Right cardiac atrium (tissue), 5 donors: ENCODE measurements at places on chromosomes 12 and 14. TPM values are rescaled to one million over a fixed set of nuclear protein-coding genes. Genes with fewer than 3 reads are reported as not detected.

Gene PLBD1
- polyA plus RNA-seq = 12.7 TPM

DNA sequence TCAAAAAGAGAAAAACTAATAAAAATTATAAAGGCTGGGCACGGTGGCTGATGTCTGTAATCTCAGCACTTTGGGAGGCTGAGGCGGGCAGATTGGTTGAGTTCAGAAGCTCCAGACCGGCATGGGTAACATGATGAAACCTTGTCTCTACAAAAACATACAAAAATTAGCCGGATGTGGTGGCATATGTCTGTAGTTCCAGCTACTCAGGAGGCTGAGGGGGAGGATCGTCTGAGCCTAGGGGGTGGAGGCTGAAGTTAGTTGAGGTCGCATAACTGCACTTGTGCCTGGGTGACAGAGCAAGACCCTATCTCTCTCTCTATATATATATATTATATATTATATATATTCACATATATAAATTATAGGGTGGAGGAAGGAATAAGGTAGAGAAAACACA is 32.5 kb upstream of the ANO2 start:
- DNase-seq = no peak

- DNase-seq = no peak
Observed at GRCh38 chr12:92764831-92765230, 62.0 kb downstream of the PLEKHG7 start.

DNA sequence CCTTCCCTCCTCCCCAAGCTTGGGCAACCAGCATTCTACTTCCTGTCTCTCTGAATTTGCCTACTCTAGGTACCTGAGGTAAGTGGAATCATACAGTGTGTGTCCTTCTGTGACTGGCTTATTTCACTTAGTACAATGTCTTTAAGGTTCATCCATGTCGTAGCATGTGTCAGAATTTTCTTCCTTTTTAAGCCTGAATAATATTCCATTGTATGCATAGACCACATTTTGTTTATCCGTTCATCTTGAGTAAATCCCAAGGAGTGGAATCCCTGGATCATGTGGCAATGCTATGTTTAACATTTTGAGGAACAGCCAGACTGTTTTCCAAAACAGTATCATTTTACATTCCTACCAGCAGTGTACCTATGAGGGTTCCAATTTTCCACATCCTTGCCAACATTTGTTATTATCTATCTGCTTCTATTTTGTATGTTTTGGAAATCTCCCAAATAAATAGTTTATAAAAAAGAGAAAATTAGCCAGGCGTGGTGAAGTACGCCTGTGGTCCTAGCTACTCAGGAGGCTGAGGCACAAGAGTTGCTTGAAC is 12.4 kb downstream of the HSP90AA1 start:
- DNase-seq = no peak

Gene TMEM117
- polyA plus RNA-seq = 8.0 TPM

GRCh38 chr14:79040790-79041189 is 870.6 kb downstream of the NRXN3 start:
- no peak for DNase-seq

DNA sequence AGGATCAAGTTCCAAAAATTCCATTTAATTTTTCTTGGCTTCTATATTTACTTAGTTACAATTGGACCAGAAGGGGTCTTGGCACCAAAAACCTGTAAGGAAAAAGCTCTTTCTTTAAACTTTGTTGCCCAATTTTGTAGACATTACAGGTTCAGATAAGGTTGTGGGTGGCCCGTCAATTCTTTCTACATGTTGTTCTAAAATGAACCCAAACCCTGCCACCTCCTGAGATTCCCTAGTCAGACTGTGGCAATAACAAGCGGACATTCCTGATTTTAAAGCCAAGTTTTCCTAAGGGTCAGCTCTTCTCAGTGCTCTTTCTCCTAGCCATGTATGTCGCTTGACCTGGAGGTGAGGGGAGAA is 45.0 kb upstream of the GSG1 start:
- no peak for DNase-seq

DNA sequence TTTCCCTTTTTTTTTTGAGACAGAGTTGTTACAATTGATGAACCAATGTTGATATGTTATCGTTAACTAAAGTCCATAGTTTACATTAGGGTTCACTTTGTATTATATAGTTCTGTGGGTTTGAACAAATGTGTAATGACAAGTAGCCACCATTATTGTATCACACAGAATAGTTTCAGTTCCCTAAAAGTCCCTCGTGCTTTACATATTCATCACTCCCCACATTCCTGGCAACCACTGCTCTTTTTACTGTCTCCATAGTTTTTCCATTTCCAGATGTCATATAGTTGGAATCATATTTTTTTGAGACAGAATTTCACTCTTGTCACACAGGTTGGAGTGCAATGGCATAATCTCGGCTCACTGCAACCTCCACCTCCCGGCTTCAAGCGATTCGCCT is 12.5 kb downstream of the HSD17B6 start:
- no peak for DNase-seq

- DNase-seq = peak; percentile 31
Observed at GRCh38 chr14:69612014-69612782, 802 bp downstream of the SUSD6 start.

DNA sequence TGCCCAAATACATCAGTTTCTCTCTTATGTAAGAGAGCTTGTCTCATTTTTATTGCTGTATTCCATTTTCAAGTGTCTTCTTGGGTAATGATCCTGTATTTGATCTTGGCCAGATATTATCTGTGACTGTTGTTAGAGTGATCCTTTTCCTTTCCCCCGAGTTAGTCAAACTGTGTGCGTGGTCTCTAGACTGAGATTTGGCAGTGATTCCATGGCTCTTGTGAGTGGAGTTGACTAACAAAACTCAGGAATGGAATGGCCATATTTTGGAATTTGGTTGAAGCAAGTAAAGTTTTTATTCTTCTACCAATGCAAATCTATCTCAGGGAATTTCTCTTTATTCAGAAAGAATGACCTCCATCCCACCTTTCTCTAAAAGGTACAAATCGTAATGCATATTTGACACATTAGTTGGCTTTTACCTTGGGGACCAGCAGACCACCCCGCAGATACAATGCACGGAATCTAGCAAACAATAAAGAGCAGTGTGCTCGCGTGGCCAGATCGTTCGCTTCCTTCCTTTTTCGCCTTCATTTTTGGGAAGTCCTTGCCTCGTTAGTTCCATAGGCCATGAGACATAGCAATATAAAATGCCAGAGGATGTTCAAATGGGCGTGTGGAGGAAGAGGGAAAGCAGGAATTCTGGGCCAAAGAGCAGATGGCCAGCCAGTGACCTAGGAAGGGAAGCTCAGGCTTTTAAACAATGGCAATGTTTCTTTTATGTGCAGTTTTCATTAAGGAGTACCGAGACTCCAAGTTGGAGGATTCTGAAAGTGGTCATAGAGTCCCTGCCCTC is 24.4 kb downstream of the ETV6 start:
- DNase-seq = no peak

GRCh38 chr14:92325835-92326234 is 2.9 kb downstream of the SLC24A4 start:
- no peak for DNase-seq

Gene SPIC
- polyA plus RNA-seq = not detected

- no peak for DNase-seq
Observed at GRCh38 chr12:21350975-21351374, 16.3 kb upstream of the SLCO1A2 start.

GRCh38 chr12:93868771-93869170 is 191.6 kb downstream of the CRADD start:
- no peak for DNase-seq

DNA sequence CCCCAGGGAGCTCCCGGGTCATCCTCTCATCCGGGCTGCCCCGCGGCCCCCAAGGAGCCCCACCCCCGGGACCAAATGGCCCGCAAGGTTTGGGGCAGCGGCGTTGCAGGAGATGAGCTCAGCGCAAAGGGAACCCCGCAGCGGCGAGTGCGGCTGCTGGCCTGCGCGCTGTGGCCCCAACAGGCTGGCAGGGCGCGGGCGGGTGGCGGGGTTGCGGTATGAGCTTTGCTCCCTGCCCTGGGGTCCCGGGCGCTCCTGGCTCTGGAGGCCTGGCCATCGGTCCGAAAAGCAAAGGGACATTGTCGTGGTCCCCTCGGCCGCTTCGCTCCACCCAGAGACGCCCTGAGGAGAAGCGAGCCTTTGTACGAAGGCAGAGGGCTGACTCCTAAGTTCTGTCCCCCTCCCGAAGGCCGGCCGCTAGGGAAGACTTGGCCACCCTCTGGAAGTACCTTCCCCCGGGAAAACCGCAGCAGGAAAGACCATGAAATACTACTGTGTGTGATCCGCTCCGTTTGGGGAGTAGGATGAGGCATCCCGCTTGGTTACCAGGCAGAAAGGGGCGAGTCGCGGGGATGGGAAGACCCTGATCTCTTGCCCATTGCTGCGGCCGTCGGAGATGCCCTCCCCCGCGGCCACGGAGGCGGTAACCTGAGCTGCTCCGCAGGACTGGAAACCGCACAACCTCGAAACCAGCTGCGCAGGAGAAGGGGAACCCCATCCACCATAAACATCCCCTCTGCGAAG is 620 bp upstream of the NID2 start:
- no peak for DNase-seq

Gene SMIM41
- polyA plus RNA-seq = 0.61 TPM

GRCh38 chr12:32891956-32892355 is 4.6 kb downstream of the PKP2 start:
- no peak for DNase-seq

GRCh38 chr14:104341532-104342434 is 203.4 kb downstream of the KIF26A start:
- peak; percentile 75 for DNase-seq

- peak; percentile 89 for DNase-seq
Observed at GRCh38 chr12:46268583-46269428, at the start of gene SLC38A1. Gene SLC38A1, minus strand, starts transcription at chr12:46269043. Its CDS starts 29,243 bp downstream, at chr12:46239800.

GRCh38 chr12:124916374-124917134 is 2.1 kb upstream of the UBC start:
- no peak for DNase-seq

Gene EVL
- polyA plus RNA-seq = 46.6 TPM

Gene CCDC177
- not detected for polyA plus RNA-seq

DNA sequence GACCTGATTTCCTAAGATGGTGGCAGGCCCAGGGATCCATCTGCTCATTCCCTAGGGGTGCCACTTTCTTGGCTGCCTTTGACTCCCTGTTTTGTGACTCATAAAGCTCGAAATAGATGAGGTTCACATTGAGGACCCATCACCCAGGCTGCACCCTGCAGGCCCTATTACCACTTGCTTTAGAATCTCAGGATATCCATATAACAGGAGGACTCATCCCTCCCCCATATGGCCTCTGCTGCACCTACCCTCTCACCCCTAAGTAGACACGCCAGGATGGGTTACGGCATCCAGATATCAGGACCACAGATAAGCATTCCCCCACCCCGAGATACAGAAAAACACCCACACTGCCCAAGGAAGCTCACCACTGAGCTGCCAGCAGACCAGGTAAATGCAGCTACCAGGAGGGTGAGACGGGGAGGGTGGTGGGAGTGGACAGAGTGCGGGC is 155.7 kb downstream of the DPF3 start:
- DNase-seq = no peak

Gene PTPN6
- 5.9 TPM for polyA plus RNA-seq
